ENCODE measurements at places on chromosomes 13 and 19.

DNA sequence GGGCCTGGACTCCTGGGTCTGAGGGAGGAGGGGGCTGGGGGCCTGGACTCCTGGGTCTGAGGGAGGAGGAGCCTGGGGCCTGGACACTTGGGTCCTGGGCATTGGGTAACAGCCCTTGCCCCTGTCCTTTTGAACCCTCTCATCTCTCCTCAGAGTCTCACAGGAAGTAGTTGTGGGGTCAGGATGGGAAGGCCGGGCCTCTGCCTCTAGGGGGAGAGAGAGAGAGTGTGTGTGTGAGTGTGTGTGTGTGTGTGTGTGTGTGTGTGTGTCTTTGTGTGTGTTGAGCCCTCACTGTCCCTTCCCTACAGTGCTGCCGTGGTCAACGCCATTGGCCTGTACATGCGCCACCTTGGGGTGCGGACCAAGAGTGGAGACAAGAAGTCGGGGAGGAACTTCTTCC lies 10.9 kb downstream of the ARHGEF1 start:
- no peak for DNase-seq

- peak; percentile 20 for DNase-seq
Observed at GRCh38 chr19:11088506-11089253, 583 bp upstream of the LDLR start.

DNA sequence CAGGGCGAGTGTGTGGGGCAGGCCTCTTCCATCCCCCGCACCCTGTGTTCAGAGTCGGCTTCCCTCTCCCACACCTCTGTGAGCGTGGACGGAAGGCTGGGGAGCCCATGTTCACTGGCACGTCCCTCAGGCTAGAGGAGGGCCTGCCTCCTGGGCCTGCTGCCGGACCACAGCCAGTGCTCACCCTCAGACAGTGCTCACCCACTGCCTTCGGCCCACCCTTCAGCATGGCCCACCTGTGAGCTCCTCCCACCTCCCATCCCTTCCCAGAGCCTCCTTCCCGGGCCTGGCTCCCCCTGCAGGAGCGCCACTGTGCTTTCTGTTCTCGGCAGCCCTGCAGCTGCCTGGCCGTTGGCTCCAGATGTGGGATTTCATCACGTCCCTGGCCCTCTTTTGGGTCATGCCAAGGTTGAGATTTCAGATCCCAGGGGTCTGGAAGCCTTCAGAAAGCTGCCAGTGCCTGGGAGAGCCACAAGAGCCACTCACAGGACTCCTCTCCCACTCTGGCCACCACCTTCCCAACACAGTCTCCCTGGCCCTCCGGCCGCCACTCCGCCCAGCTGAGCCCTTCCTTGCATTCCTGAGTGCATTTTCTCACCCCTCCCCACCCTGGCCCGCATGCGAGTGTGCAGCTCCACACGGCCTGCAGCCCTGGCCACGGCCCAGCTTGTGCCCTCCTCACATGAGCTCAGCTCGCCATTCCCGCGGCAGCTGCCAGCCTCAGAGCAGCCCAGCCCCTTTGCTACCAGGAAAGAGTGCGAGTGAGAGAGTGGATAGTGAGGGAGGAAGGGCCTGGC lies 25.3 kb downstream of the CAPN12 start:
- no peak for DNase-seq

GRCh38 chr13:97468331-97468730 lies 34.4 kb downstream of the RAP2A start:
- DNase-seq, result no peak

GRCh38 chr19:7905859-7906258 lies 2.2 kb downstream of the MAP2K7 start:
- DNase-seq, result no peak

- DNase-seq, result no peak
Observed at GRCh38 chr19:51816711-51817110, 21.8 kb downstream of the FPR3 start.

GRCh38 chr19:16297575-16298178 lies 26.9 kb upstream of the KLF2 start:
- no peak for DNase-seq

Measured in activated CD4-positive, alpha-beta T cell treated with anti-CD3 and anti-CD28 coated beads, Interleukin-2, amount 50 U/mL, for 16 hours (primary cell).